Glomerular endothelial cell (primary cell): ENCODE measurements at places on chromosomes 12 and 14.

- DNase-seq = no peak
Observed at GRCh38 chr14:28774764-28775735, 8.5 kb downstream of the FOXG1 start.

DNA sequence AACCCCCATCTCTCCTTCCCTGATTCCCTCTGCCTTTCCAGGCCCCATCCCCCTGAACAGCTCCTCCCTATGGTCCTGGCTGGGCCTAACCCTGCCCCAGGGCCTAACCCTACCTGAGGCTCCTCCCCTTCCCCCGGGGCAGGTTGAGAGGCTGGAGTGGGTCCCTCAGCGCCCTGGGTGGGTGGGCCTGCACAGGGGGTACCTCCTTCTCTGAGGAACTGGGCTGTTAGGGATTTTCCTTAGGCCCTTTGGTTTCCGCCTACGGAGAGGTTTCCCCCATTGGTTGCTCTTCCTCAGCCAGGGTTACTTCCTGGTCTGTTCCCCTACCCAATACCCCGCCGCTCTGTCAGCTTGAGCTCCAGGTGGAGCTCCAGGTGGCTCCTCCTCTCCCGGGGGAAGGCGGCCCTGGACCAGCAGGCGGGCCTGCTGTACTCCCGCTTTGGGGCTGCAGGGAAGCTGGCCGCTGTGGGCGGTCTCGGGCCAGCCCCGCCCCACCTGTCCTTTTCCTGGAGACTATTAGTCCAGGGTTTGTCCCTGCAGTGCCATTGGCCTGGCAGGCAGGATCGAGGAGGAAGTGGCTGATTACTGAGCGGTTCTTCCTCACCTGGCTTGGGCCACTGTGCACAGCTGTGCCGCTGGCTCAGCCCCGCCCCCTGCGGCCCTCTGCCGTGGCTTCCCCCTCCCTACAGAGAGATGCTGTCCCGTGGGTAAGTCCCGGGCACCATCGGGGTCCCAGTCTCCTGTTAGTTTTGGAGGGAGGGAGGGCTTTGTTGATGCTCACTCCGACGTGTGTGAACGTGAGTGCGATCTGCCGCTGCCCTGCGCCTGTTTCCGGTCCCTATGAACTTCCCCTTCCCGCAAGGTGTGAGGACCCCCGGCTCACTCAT lies 2.5 kb downstream of the C12orf57 start:
- no peak for DNase-seq

- DNase-seq = no peak
Observed at GRCh38 chr12:107196681-107197080, 103.3 kb upstream of the CRY1 start.

- no peak for DNase-seq
Observed at GRCh38 chr12:93449277-93449676, 7.5 kb upstream of the UBE2N start.

DNA sequence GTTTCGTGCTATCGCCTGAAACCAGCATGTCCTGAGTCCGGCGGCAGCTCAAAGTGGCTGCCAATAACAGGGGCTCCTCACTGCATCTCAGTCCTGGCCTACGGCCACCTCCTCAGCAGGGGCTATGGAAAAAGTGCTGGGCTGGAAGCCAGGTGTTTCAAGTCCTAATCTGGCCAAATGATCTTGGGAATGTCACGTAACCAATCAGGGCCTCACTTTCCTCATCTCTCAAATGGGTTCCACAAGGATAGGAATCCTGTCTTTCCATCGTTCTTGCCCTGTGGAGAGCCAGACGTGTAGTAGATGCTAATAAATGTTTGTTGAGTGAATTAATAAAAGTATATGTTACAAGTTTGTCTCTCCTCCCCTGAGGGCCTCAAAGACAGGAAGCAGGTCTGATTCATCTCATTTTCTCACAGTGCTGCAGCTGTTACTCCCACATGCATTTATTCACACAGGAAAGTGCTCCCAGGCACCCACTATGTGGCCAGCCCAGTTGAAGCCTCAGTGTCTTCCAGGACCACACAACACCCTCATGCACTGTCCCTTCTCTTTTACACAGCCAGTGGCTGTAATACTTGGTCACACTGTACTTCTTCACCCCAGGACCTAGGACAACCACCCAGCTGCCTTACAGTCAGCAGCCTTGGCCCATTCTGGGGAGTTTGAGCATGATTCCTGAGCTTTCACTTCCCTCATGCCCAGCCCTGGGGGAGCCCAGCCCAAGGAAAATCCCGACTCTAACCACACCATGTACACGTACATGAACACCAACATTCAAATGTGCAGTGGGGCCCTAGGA lies 5.0 kb downstream of the CMKLR1 start:
- no peak for DNase-seq

DNA sequence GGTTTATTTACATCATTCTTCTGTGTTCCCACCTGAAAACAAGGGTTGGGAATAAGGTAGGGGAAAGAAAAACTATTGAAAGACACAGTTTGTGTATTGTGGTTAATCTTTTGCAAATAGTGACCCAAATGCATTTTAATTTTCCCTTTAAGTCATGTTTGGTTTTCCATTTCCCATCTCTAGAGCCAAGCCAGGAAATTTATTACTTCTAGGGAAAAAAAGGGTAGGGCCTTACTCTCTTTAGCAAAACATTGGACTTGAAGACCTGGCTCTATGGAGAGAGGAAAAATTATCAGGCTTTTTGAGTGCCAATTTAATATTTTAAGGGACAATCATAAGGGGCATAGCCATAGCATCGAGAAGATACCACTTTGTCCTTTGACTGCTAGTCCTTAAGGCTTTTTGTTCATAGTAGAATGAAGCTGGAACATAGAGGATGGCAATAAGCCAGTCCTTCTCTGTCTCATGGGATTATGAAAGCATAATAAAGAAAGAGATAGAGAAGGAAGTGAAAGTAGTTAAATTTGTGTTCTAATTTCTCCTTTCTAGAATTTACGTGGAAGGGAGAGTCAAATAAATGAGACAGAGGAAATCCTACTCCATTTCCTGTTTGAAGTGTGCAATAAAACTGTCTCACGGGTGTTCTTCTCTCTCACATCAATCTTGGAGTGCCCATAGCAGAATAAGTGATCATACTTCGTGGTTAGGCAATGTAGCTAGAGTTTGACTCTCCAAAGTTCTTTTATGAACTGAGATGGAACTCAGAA lies 50.9 kb upstream of the PPFIA2 start:
- no peak for DNase-seq

DNA sequence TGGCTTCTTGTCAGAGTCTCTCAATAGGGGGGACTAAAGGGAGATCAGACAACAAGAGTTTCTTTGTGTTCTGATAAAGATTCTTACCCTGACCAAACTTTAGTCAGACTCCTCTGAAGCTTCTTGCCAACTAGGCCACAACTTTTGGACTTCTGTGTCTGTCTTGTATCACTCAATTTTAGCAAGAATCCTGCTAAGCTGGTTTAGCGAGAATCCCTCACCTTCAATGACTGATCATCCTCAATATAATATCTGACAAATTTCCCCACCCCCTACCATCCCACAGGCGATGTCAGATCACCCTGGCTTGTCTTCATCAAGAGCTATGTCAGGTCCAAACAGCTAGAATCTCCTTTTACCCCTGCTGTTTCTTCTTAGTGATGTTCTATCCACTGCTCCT lies 215.2 kb downstream of the RASSF9 start:
- DNase-seq = no peak

GRCh38 chr14:34912182-34912581 lies 37.0 kb upstream of the BAZ1A start:
- DNase-seq = no peak

GRCh38 chr12:25397001-25397400 lies 146.3 kb upstream of the KRAS start:
- no peak for DNase-seq

GRCh38 chr12:52394836-52395405 lies 9.5 kb upstream of the KRT84 start:
- no peak for DNase-seq

DNA sequence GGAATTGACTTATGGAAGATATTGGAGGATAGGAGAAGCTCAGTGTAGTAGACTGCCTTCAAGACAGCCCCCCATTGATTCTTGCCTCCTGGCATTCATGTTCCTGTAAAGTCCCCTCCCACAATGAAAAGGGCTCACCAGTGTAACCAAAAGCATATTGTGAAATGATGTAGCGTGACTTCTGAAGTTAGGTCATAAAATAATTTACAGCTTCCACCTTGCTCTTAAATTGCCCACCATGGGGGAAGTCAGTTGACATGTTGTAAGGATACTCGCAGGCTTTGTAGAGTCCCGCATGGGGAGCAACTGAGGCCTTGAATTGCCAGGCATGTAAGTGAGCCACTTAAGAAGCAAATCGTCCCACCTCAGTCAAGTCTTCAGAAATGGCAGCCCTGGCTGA lies 25.1 kb downstream of the GTSF1 start:
- DNase-seq = no peak

GRCh38 chr12:98592825-98593322 lies 612 bp upstream of the SLC25A3 start:
- DNase-seq = no peak

DNA sequence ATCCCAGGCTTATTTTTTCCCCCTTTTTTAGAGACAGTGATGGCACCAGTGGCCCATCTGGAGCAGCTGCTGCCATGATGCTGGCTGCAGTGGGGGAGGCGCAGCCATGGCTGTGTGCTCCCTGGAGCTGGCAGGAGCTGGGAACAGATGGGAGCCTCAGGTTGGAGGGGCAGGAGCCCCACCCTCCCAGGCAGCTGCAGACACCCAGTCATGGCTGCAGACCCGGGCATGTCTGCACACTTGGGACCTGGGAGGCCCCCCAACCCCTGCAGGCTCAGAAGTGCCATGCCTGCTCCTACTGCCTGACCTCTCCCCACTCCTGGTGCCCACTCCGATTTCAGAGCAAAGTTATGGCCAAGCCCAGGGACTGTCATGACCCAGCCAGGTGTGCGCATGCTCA lies 25.1 kb downstream of the CDKL1 start:
- DNase-seq = no peak

DNA sequence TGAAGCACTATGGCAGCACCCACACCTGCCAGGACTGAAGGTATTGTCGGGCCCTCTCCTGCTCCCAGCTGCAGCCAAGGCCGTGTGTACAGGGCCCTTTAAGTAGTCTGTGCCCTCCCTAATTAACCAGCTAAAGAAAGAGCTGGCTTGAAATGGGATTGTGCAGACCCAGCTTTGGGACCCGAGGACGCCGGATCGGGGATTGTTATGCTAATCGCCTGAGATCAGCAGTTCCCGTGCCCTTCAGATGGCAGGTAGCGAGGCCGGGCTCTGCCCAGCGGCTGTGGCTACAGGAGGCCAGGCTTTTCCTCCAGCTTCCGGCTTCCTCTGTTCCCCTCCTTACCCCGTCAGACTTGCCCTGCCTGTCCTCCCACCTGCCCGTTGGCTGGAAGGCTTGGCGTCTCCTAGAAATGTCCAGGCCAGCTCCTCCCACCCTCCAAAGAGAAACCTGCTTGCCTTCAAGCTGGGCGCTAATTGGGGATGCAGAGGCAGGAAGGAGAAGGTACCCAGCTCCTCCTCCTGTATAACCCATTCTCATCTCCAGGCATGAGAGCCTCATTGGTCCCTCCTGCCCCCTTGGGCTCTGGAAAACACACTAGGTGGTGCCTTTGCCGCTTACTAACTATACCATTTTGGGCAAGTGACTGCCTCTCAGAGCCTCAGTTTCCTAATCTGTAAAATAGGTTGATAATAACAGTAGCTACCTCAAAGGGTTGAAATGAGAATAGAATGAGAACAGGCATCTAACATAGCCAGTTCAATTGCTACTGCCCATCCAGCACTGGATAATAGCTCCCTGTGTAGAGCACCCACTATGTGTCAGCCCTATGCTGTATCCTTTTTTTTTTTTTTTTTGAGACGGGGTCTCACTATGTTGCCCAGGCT lies 25.8 kb upstream of the MSI1 start:
- DNase-seq = no peak

GRCh38 chr12:31298922-31299321 lies 27.0 kb downstream of the SINHCAF start:
- no peak for DNase-seq

DNA sequence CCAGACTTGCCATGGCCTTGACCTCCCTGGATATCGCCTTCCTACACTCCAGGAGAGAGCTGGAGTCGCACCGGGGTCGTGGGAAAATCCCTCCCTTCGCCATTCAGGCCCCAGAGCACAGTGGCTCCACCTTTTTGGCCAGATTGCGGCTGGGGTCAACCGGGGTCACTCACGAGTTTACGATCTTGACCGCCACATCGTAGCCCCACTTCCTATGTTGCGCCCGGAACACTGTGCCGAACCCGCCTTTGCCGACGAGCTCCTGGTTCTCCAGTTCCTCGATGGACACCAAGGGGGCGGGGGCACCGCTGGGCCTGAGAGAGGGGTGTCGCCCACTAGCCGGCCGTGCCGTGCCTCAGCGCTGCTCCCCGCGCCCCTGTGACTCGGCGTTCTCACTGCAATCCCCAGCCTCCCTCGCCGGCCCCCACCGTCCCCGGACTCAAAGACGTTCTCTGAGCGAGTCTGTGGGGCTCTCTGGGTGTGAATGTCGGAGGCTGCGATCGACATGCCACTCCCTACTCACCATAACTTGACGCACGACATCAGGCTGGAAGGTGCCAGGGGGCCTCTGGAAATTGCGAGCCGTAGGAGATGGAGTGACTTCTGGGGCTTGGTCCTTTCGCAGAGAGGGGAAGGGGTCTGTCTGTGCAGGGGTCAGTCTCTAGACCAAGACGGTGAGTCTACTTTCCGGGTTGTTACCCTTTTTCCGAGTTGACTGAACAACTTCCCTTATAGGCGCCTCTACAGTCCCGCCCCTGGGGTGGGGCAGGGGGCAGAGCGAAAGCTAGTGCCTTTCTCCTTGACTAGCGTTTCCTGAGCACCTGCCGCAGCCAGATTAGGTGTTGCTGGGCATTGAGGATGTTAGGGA lies at the start of gene RIPK3:
Gene RIPK3 (minus strand): TSS at position 708 of the 868 bp plus-strand sequence. CDS start 165 bp downstream, at position 543.
- DNase-seq = no peak

DNA sequence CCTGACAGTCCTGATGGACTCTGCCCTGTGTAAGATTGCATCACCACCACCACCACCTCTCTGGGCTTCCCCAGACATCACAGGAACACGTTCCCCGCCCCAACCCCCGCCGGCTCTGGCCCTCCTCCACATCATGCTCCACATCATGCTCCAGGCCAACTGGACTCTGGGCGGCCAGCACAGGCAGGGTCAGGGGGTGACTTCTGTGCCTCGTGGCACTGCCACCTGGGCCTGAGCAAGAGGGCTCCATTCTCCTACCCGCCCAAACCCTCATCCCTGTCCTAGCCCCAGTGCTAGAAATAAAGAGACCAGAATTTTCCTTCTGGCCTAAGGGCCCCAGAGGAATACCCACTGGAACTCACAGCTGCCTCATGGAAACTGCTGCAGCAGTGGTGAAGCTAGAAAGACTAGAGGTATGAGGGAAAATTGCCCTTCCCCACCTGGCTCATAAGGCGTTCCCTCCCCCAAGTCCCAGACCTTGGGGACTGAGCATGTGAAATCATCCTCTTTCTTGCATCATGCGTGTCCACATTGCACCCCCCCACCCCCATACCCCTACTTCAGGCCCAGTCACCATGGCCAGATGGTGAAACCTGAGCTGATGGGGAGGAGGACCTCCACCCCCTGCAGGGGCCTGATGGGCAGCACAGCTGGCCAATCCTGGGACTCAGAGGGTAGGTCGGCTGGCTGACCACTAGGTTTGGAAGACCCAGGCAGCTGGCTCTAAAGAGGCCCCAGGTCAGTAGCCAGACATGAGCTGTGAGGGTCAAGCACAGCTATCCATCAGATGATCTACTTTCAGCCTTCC lies at the start of gene INHBE:
Gene INHBE (plus strand): TSS at position 742 of the 808 bp plus-strand sequence. CDS start 230 bp downstream, outside the sequence.
- no peak for DNase-seq

GRCh38 chr14:68246074-68246785 lies 426.7 kb downstream of the RAD51B start:
- no peak for DNase-seq
